ENCODE measurements at places on chromosomes 12 and 14. TPM values are rescaled to one million over a fixed set of nuclear protein-coding genes. Genes with fewer than 3 reads are reported as not detected.

Gene TEX22
- 0.17 TPM for total RNA-seq

GRCh38 chr14:95818581-95818980 is 58.1 kb upstream of the TUNAR start:
- DNase-seq: peak; percentile 69

- no peak for DNase-seq
Measured at GRCh38 chr14:100074431-100075100, 9.3 kb downstream of the EVL start.

DNA sequence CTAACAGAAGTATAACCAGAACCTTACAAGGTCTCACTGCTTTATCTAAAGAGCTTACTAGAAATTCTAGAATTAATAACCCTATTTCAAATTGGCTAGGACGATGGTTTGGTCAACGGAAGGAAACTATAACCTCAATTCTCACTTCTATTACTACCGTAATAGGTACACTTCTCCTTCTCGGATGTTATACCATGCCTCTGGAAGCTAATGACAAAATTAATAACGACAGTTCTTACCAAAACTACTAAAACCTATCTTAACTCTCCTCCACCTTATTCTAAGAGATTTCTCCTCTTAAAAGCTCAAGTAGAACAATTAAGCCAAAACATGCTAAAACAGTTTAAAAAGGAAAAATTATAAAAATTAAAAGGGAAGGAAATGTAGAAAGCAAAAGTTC is 23.7 kb upstream of the UBC start:
- no peak for DNase-seq

DNA sequence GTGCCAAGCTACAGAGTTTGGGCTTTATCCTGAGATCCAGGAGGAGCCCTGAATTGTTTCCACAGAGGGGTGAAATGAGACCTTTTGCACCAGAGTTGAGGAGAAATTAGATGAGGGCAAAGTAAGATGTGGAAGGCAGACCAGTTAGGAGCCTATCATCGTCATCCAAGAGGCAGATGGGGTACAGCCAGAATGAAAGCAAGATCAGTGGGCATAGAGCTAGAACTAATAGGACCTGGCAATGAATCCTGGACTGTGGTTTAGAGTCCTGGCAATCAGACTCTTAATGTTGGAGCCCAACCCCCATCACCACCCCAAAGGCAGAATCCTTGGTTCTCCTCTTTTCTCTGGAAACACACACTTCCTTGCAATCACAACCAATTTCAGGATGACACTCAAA is 166.6 kb upstream of the HMGA2 start:
- no peak for DNase-seq

DNA sequence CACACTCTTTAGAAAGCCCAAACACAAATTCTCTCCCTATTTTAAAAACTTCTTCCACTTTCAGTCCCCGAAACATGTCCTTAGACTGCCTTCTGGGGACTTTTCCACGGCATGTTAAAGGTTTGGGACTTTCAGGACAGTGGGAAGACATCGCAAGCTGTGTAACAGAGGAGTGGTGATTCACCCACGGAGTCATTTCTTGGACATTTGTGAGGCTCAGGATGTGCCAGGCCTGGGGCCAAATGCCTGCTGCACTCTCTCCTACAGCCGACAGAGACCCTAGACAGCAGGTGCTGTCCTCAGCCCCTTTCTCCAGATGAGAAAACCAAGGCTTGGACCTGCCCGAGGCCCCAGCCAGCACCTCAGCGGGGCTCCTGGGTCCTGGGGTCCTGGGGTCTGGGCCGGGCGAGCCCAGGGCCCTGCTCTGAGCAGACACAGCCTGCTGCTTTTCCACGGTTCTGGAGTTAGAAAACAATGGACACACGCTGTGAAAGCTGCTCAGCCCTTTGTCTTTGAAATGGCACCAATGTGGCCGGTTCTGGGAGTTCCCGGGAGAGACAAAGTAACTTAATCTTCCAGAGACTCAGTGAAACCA is 370.2 kb upstream of the SFSWAP start:
- DNase-seq: no peak

GRCh38 chr12:130339951-130340350 is 2.3 kb downstream of the PIWIL1 start:
- DNase-seq: no peak

- no peak for DNase-seq
Measured at GRCh38 chr12:119181944-119182343, 3.2 kb downstream of the HSPB8 start.

- no peak for DNase-seq
Measured at GRCh38 chr14:77197988-77198387, 16.4 kb downstream of the TMEM63C start.

- no peak for DNase-seq
Measured at GRCh38 chr14:62914025-62914424, 131.2 kb downstream of the KCNH5 start.

GRCh38 chr14:29465095-29465494 is 462.6 kb downstream of the PRKD1 start:
- DNase-seq: no peak

GRCh38 chr14:102711207-102711606 is 66.0 kb upstream of the TRAF3 start:
- DNase-seq: no peak

DNA sequence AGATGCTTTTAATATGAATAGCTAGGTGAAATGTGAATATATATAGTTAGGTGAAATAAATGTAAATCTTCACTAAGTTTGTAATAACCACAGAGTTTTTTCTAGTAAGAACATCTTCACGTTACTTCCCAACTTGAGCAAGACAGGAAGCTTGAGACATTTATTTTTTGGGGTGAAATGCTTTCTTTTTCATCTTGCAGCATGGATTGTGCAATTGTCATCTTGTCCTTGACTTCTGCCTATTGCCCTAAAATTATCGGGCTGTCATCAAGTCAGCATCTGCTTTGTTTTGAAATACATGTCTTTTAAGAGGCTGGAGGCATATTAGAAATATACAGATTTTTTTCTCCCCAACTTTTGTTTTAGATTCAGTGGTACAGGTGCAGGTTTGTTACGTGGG is 433.9 kb downstream of the PCNX1 start:
- DNase-seq: no peak

Gene RPS6KL1
- 3.7 TPM for total RNA-seq

DNA sequence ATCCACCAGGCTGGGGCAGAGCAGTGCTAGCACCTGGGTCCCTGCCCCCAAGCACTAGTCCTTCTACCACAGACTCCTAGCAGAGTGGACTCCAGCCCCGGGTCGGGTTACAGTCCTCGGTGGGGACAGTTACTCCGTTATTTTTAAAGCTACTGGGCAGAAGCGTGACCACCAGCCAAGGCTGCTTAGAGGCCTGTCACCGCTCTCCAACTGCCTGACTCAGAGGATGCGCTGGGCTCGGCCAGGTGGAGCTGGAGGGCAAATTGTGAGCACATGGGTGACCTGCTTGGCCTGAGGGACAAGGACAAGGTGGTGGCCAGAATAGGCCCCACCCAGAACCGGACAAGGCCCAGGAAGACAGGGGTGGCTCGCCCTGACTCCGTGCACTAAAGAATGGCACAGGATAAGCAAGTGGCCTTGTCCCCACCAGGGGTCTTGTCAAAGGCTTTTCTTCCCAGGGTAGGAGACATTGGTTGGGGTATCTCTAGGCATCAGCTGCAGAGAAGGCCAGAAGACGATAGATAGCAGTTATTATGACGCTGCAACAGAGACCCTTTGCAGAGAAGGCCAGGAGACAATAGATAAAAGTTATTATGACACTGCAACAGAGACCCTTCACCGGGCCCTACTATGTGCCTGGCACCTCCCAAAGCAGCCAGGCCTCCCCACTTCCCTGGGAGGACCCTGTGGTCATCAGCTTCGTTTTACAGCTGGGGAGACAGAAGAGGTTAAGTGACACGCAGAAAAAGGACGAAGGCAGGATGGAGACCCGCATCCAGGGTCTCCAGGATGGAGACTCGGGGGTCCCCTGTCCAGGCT is 1.6 kb downstream of the ABCB9 start:
- DNase-seq: no peak

DNA sequence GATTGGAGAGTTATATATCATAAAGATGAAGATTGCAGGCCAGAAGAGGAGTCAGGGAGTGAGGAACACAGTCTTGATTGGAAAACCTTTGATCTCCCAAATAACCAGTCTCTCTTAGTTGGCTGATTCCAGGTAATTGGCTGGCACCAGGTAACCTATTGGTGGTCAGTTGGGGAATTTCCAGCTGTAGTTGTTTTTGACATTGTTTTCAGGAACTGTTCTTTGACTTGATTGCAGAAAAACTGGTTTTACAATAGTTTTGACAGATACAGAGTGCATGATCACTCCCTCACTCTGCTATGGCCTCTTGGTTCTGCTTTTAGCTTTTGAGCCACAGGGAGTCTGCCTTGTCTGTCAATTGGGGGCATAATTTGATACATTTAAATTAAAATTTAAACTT is 71.6 kb downstream of the ZNF641 start:
- DNase-seq: no peak

DNA sequence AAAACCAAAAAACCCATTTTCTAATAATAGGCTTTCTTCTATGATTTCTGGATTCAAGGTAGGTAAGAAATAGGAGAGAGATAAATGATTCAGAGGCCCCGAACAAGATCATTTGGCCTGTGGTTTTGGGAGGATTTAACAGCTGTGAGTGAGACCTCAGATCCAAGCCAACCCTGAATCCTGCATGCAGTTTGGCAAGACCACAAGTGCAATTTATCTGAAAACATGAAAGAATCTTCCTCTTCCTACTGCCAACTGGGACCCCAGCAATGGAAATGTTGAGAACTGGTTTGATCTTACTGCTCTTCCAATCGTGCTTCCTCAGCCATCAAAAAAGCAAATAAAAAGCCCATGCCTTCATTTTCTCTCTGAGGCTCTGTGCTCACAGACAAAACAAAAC is 519.7 kb upstream of the TBX3 start:
- no peak for DNase-seq

GRCh38 chr12:13342971-13343370 is 146.4 kb downstream of the EMP1 start:
- DNase-seq: no peak

GRCh38 chr12:8120072-8120713 is 3.2 kb upstream of the CLEC4A start:
- no peak for DNase-seq

Gene SPX
- not detected for total RNA-seq
